ENCODE measurements at places on chromosomes 16 and 17.
A peak's percentile ranks its signal among the peaks of the same experiment; 100 is the strongest.

GRCh38 chr16:48963901-48964615 is 317.6 kb downstream of the CBLN1 start:
- no peak for DNase-seq

GRCh38 chr16:58046054-58046881 is 20.7 kb downstream of the MMP15 start:
- DNase-seq: no peak

- peak; percentile 42 for DNase-seq
Observed at GRCh38 chr17:4536742-4537411, 18.3 kb downstream of the MYBBP1A start.

- DNase-seq: peak; percentile 24
Observed at GRCh38 chr17:11935734-11936406, 61.4 kb downstream of the ZNF18 start.
